ENCODE measurements at places on chromosomes 2 and 18.

DNA sequence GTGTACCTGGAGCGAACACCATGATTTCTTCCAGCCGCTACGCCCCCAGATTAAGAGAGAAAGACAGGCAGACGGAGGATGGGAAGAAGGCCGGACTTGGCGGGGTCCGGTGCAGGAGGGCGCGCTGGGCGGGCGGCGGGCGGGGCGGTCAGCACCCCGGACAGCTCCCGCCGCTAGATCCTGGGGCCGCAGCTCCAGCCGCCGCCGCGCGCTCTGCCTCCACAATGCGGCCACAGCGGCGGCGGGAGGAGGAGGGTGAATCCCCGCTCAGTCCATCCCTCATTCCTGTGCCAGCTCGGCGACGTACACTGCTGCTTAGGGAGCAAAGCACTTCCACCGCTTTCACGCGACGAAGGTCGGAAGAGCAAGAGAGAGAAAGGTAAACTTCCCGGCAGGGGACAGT is at the start of gene AKAIN1:
AKAIN1 (minus strand) TSS at position 226 of the 403 bp plus-strand sequence; CDS start at position 22, 204 bp downstream.
- no peak for DNase-seq

GRCh38 chr18:73023975-73024374 is 156.2 kb upstream of the NETO1 start:
- no peak for DNase-seq

DNA sequence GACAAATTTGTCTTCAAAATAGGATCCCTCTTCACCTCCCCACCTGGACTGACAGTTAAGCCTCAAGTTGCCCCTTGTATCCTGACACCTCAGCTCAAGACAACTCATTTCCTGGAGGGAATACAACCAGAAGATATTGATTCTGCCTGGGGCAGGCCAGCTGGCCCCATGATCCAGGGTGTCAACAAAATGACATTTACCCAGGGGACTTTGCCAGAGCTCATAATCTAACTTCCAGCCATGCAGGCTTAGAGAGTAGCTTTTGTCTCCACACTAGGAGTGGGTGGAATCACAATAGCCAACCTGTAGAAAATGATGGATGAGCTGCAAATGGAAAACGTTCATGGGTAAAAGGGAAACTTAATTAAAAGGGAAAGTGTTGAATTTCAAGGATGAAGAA is 220.1 kb upstream of the DPP10 start:
- DNase-seq = no peak

DNA sequence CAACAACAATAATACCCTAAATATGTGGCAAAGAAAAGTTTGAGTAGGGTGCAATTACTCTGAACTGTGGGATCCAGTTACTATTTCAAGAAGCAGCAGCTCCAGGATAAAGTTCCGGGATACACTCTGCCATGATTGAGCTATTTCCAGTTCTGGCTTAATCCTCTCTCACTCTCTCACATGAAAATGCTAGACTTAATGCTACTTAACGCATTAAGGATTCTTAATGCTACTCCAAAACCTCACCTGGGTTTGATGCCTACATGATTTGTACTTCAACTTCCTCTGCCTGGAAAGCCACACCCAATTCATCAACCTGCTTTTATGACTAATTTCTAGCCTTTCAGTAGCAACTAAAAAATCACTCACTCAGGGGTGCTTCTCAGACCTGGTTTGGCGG is 151.1 kb upstream of the HNMT start:
- DNase-seq = no peak

DNA sequence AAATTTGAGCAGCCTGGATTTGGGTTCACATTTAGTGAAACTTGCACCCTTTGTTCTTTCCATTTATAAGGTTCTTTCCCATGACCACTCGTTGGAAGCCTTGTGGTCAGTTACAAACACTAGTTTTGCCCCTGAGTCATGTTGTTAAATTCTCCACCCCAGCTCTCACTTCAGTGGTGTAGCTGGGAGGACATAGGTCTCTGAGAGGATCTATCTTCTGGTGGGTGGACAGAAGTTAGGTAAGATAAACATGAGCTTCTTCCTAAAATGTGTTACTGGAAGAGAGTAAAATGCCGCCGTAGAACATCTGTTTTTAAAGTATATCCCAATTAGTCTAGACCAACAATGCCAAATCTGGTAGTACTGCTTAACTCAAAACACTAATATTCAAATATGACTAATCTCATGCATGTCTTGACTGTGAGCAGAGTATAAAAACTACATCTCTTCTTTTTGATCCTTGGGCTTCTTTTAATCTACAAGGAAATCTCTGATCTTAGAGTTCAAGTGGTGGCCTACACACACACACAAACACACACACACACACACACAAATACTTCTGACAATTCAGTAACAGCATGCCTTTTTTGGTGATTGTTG is 162.6 kb upstream of the FN1 start:
- no peak for DNase-seq

- peak; percentile 60 for DNase-seq
Measured at GRCh38 chr18:22170421-22171257, 1.2 kb downstream of the GATA6 start.

- no peak for DNase-seq
Measured at GRCh38 chr2:6826081-6826913, 39.4 kb downstream of the CMPK2 start.

GRCh38 chr18:52582516-52582915 is 242.5 kb downstream of the DCC start:
- DNase-seq = no peak

DNA sequence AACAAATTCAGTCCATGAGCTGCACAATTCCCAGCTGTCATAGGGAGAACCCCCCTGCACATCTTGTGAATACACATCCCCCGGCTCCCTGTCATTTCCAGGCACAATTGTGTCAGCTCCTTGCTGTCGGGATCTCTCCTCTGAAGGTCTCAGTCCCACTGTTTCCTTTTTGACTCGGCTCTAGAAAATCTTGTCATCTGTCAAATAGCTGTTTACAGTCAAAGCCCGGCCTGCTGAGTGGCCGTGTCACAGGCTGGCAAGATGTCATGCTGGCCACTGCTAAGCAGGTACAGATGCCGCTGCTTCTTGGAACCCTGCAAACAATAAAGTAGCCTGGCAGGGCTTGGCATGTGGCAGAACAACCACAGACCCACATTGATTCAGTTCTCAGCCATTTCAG is 61.7 kb downstream of the LYPD1 start:
- DNase-seq = no peak

GRCh38 chr2:196802401-196802800 is 2.9 kb upstream of the GTF3C3 start:
- no peak for DNase-seq

- peak; percentile 52 for DNase-seq
Measured at GRCh38 chr18:5890331-5891183, 4.8 kb downstream of the TMEM200C start.

- no peak for DNase-seq
Measured at GRCh38 chr2:136874258-136874657, 108.9 kb downstream of the THSD7B start.

GRCh38 chr18:61943175-61943964 is 50.6 kb upstream of the RNF152 start:
- DNase-seq = no peak

GRCh38 chr2:63667132-63667700 is 78.5 kb downstream of the MDH1 start:
- DNase-seq = peak; percentile 83

GRCh38 chr2:68418419-68418818 is 48.7 kb downstream of the FBXO48 start:
- DNase-seq = no peak

DNA sequence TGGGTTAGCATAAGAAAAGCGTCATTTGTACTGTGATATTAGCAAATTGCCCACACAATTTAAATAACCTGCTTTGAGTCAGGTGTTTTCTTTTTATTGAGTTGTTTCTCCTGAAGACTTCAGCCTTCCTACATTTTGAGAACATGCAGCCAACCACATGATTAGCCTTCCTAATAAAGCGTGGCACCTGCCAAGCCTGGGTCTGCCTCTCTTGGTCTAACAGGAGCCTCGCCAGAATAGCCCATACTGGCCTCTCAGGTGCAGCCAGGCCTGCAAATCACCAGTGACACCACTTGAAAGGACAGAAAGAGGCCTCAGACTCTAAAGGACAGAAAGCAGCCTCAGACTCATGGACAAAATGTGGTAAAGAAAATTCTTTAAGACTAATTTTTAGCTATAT is 653.8 kb downstream of the BCL11A start:
- no peak for DNase-seq

Data from left lobe of liver (tissue), 2 donors.